Stimulated activated naive CD4-positive, alpha-beta T cell (primary cell): ENCODE measurements at places on chromosomes 4 and X.

GRCh38 chr4:164438321-164438720 is 315.6 kb upstream of the SMIM31 start:
- no peak for DNase-seq

GRCh38 chr4:56976837-56977320 is 527 bp downstream of the NOA1 start:
- peak; percentile 31 for DNase-seq

DNA sequence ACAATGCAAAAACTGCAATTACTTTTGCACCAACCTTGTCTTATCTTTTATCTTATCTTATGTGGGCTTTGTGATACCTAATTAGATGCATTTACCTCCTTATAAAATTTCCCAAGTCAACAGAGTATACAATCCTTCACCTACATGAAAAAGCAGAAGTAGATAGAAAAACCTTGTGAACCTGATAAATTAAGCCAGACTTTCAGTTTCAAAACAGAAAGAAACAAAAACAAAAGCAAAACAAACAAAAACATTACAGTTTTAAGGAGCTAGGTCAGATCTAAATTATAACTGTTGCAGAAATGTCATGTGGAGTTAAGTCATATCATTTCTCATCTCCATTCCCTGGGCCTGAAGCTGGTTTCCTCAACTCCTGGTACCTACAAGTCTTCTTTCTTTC is 24.9 kb upstream of the CXXC4 start:
- no peak for DNase-seq

- no peak for DNase-seq
Measured at GRCh38 chrX:20585782-20586181, 319.1 kb upstream of the RPS6KA3 start.

DNA sequence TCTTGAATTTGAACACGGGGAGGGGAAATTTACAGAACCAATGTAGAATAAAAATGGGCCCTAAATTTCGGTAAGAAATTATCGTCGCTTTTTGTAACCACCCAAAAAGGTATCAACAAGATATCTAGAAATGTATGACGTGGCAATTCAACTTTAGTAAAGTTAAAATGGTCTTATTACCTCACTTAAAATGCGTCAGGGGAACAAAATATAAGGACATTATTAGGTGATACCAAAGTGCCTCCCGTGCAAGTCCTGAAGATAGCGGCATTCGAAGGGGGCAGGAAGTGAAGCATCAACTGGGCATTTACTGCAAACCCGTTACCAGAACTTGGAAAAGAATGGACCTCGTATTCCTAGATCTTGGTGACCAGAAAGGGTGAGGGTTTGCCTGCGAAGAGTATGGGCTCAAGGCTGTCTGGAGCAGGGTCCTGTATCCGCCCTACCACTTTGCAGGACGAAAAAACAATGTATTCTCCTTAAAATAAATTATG is 980 bp downstream of the AP1S2 start:
- no peak for DNase-seq

DNA sequence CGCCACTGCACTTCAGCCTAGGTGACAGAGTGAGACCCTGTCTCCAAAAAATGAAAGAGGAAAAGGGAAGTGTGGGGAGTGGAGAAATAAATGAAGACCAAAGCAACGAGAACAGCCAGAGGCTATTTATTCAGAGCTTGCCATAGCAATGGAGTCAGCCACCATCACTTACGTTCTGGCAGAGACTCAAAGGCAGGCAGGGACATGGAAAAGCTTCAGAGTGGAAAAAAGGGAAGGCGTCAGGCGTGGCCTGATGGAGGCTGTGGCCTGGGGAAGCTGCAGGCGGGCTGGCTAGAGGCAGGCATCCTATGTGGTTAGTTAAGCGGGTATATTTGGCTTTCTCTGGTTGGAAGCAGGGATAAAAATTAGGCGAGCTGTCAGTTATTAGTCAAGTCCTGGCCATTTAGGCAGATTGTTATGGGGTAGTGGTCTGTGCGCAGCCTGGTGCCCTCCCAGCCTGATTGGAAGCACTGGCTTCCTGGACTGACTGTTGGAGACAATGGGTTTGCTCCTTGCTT is 73.3 kb downstream of the DCTD start:
- no peak for DNase-seq
